ENCODE measurements at places on chromosomes 6 and 20.

DNA sequence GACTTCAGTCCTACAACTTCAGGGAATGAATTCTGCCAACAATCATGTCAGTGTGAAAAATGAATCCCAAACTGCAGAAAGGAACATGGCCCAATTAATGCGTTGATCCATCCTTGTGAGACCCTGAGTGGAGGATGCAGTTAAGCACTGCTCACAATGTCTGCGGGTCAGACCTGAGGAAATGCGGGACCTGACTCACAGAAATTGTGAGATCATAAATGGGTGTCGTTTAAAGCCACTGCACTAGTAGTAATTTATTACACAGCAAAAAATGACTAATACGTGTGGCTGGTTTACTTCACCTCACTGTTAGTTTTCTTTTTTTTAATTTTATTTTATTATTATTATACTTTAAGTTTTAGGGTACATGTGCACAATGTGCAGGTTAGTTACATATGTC, 505.0 kb downstream of the PRKN start:
- no peak for DNase-seq

- DNase-seq: no peak
Observed at GRCh38 chr20:58824843-58825242, 25.9 kb downstream of the GNAS-AS1 start.

DNA sequence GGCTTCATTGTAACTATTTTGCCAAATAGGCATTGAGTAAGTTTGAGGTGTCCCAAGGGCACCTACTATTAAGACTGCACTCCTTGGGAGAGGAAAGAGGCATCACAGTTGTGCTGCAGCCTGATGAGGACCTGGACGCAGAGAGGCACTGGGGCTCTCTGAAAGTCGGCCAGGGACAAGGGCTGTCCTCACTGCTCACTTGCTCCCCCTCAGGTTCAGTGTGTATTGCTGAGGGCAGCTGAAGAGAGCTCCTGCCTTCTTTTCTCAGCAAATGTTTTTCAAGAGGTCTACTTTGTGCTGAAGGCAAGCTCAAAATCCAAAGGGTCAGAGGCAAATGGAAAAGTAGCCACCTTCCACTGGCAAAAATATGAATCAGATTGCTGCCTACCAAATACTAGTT, 331.8 kb downstream of the RIMS1 start:
- DNase-seq: peak; percentile 72

GRCh38 chr20:63876489-63877036, 11.5 kb downstream of the TPD52L2 start:
- DNase-seq: no peak

DNA sequence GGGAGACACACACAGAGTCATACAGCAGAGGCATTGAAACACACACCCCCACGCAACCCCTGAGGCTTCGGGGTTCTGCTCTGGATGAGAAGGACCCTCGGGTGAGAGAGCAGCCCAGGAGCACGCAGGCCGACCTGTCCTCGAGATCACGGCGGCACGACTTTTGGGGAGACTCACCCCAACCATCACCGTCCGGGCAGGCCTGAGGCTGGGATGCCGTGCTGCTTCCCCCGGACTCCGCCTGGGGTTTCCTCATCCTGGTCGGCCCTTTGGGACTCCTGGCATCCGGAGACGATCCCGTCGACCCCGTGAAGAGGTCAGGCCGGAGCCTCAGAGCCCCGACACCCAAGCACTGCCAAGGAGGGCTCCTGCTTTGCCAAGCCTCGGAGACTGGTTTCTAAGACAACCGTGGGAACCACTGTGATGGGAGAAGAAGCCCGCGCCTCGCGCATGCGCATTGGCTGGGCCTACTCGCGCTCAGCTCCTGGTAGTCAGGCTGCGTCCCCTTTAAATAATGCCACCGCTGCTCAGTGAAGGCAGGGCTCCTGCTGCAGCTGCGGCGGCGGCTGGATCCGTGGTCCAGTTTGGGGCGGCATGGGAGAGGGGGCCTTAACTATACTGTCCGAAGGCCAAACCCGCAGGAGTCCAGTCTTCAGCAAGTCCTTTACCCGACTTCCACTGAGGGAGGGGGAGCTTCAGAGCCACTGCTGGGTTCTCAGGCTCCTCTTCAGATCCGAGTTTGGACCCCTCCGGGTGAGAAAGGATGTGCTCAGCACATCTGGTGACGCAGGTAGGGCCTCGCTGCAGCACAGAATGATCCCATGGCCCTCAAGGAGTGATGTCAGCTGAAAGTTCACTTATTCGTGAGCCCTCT, 171.4 kb upstream of the ZNF337 start:
- peak; percentile 87 for DNase-seq

DNA sequence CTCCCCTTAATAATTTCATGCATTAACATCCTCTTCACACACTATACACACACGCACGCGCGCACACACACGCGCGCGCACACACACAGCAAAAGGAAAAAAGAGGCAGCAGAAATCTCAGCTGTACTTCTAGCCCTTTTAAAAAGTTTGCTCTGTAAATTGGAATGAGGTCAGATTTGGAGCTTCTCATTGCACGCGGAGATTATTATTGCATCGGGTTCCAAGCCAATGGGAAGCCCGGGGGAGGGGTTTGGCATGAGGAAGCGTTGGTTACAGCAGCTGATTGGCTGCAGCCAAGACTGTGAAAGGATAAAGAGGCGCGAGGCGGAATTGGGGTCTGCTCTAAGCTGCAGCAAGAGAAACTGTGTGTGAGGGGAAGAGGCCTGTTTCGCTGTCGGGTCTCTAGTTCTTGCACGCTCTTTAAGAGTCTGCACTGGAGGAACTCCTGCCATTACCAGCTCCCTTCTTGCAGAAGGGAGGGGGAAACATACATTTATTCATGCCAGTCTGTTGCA, at the start of gene SOX4:
TSS of gene SOX4 (plus strand) at position 340 of the 515 bp plus-strand sequence. CDS start 784 bp downstream, outside the sequence.
- DNase-seq: peak; percentile 95

DNA sequence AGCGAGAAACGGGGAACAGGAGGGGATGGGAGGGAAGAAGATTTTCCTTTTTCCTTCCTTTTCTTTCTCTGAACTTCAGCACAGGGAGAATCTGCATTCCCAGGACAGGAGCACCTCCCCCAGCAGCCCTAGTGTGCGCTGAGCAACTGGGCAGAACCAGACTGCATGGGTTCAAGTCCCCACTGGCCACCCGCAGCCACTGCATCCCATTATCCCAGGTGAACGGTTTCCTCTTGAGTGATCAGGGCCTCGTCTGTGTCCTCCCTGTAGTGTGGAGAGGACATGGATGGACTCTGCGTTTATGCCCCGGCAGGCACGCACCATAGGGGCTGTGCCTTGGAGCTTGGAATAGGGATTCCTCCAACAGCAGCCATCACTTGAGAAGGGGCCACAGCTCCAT, 53.0 kb downstream of the ANKRD60 start:
- no peak for DNase-seq

- DNase-seq: no peak
Observed at GRCh38 chr6:44446626-44447300, 59.3 kb downstream of the CDC5L start.
